ENCODE measurements at places on chromosomes 3 and 15.

GRCh38 chr3:187291001-187291511 is 481 bp downstream of the MASP1 start:
- no peak for DNase-seq

DNA sequence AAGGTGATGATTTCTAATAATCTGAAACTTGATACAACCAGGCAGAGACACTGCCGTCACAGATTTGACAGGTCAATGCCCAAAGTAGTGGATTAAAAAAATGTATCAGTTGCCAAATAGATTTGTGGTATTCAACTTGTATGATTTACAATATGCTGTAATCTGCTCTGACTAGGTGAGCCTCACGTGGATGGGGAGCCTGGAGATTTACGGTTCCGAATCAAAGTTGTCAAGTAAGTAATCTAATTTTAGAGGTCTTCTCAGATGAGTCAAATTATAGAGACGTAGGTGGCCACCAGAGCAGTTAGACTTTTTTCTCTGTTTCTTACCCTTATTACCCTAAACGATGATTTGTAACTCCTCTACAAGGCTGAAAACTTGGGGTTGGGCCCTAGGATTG is 12.0 kb downstream of the DNAJB11 start:
- no peak for DNase-seq

DNA sequence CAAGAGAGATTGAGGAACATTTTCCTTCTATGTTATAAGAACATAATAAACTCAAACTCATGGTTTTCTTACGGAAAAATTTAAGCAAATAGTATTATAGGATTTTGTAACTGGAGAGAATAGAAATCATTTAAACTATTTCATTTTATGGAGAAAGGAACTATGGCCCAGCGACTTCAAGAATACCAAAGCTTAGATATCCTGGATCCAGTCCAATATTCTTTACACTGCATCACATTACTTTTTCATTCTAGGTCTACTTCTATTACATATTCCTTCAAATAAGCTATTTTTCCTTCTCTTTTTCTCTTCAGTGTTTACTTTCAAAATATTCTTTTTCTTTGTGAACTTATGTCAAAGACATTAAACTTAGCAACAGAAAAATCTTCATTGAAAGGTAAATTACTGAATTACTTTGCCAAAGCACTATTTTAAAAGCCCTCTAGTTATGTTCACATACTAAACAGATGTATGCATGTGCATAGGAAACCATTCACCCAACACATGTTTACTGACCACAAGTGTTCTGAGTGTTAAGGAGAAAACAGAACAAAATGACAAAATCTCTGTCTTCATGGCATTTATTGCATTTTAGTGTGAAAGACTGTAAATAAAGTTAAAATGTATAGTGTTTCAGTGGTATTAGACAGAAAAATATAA is 20.4 kb downstream of the KPNA4 start:
- no peak for DNase-seq

DNA sequence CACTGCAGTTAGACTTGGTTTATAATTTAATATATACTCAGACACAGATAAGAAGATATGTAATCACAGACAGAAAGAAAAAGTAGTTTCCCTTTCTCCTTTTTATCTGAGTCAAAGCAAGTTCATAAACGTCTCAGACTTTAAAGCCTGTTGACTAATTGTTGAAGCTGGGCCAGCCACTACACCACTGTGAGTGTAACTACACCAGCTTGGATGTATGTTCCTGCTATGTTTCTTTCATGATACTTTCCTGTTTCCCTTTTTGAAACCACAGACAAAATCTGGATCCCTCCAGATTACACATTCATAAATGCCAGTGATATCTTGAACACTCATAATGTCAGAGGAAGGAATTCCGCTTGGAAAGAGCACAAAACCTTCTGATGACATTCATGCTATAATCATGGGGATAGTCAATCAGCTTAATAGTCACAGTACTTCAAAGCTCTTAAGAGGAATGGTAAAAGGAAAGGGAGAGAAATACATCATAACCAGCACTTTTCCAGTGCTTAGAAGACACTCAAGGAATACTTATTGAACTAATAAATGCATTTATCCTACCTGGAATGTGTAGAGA is 32.0 kb downstream of the KCNMB2 start:
- DNase-seq = peak; percentile 21

DNA sequence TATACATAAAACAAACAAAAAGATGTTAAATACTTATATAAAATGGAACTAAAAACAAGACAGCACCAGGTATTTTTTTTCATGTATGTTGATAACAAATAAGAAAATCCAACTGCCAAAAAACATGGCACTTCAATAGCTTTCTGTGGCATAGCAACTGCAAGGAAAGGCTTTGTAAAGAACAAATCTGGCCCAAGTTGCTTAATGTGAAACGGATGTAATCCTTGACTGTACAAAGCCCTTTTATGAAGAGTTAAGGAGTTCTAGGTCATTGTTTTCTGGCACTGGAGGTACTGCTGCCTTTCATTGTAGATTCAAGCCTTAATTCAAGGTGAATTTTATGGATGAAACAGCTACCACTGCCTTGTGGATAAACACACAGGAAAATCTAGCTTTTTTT is 68.8 kb upstream of the SLC12A8 start:
- no peak for DNase-seq

DNA sequence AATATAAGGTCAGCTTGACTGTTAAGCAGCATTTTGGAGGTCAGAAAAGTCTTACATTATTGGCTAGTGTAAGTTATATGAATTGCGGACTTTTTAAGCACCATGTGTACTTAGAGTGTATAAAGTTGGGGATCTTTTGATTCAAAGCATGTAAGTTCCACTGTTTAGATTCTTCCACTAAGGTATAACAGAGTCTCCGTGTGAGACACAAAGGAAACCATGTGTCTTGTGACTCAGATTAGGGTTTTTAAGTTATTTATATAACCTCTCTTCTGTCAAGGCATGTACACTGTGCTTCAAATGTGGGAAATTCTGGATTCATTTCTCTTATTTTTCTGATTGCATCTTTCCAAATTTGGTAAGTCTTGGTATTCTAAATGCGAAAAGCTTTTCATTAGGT is 143.5 kb upstream of the SOX2 start:
- DNase-seq = no peak

DNA sequence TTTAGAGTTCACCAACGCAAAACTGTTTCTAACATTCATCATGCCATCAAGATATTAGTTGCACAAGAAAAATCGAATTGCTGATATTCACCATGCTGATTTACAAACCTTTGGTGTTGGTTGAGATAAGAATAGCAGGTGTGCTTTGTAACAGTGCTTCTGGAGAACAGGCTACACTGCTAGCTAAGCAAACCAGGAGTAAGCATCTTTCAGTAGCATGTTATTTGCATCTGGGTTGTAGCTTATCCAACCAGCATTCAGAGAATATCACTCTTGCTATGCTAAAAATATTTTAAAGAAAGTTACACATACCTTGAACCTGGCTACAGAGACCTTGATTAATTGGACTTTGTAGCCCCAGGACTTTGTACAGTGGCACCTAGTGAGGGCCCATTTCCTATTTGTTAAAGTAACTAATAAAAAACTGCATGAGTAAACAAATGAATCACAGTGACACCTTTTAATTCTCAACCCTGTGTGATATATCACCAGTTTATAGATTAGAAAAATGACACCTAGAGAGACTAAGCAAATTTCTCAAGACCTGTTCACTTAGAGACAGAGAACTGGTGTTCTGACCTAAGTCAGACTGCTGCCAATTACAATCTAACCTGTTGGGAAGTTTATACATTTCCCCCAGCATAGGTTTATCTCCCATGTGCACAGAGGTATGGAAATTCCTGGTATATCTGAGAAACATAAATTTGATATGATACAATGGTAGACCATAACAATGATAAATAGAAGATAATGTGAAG is 435.5 kb upstream of the TGFBR2 start:
- DNase-seq = no peak

DNA sequence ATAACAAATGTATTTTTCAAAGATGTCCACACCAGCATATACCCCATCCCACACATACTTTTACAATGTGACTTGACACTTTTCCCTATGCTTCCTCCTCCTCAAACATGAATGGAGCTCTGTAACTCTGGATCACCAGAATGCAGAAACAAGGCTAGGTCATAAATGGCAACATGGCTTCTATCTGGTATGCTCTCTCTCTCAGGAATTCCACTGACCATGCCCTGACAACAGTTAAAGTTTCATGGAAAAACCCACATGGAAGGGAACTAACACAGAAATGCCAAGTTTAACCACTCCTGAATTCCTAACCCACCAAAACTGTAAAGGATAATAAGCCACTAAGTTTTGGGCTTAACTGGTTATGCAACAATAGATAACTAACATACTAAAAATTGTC is 19.9 kb downstream of the MYO9A start:
- no peak for DNase-seq

GRCh38 chr3:58321791-58322190 is 10.9 kb upstream of the PXK start:
- DNase-seq = no peak
